Left lobe of liver (tissue), 2 donors: ENCODE measurements at places on chromosomes 7 and 10.

- DNase-seq, result no peak
These were observed 23.6 kb upstream of the PRSS37 start for GRCh38 chr7:141864765-141865447.

DNA sequence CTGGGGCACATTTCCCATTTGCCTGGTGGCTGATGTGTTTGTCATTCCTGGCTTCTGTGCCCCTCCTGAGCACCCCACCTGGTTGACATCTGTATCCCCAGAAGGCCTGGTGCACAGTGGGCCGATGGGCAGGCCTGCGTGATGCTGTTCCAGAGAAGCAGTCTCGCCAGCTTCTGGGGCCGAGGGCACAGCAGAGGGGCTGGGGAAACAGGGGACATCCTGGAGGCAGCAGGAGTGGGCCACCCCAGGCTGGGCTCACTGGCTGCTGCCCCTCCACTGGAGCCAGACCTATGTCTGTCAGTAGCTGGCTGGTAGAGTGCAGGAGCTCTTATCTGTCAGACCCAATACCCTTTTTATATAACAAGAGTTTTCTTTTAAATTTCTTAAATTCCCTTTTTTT is 896 bp upstream of the MYL7 start:
- no peak for DNase-seq

GRCh38 chr10:21260066-21260465 is 265.4 kb downstream of the SKIDA1 start:
- DNase-seq, result no peak

GRCh38 chr7:10315881-10316280 is 657.8 kb upstream of the PHF14 start:
- DNase-seq, result no peak

DNA sequence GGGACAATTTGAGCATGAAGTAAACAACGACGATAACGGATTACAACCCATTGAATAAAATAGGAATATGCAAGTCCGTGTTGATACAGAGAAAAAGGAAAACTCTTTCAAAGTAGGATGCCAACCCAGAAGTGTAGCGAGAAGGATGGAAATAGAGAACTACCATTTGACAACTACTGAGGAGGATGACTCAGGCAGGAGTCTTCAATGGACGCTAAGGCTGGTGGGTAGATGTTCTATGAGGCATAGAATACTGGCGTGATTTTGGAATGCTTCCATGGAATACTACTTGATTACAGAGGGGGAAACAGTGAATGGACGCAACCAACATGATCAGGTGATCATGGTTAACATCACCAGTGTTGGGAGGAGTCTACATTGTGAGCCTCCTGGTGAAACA is 828 bp upstream of the CFAP70 start:
- no peak for DNase-seq

GRCh38 chr10:112247791-112248190 is 35.4 kb upstream of the TECTB start:
- DNase-seq, result no peak

DNA sequence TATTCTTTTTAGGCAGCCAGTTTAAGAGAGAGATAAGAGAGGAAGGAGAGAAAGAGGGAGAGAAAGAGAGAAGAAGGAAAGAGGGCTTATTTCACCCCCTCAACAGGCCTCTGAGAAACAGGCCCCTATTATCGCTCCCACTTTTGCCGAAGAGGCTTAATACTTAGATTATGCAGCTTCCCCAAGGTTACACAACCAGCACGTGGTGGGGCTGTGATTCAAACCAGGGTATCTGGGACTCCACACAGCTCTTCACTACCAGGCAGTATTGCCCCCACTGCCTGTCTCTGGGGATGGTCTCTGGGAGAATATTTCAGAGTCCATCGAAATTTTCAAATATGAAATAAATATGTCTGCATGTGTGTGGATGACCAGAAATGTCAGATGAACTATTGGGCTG is 3.0 kb downstream of the GIMAP1 start:
- no peak for DNase-seq

DNA sequence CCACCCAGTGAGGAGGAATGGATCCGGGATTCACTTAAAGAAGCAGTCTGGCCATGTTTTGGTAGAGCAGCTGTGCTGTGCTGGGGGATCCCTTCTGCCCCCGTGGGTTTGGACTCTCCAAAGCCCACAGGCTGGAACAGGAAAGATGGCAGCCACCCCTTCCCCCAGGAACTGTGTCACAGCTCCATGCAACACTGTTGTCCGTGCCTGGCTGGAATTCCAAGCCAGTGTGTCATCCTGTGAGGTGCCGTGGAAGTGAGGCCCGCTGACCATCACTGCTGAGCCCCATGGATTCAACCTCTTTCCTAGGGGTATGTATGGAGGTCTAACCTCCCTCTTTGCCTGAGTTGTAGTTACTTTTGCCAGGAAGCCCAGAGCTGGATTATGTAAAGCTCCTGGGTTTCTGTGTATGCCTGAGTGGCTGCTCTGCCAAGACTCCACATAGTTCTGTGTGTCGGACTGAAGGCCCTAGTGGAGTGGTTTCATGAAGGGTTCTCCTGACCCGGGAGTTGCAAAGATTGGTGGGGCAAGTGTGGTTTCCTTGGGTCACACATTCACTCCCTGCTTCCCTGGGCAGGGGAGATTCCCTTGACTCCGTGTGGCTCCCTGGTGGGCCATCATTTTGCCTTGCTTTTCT is 35.1 kb upstream of the PCGF5 start:
- DNase-seq, result no peak

- no peak for DNase-seq
These were observed 70.6 kb downstream of the MCMBP start for GRCh38 chr10:119801998-119802538.

DNA sequence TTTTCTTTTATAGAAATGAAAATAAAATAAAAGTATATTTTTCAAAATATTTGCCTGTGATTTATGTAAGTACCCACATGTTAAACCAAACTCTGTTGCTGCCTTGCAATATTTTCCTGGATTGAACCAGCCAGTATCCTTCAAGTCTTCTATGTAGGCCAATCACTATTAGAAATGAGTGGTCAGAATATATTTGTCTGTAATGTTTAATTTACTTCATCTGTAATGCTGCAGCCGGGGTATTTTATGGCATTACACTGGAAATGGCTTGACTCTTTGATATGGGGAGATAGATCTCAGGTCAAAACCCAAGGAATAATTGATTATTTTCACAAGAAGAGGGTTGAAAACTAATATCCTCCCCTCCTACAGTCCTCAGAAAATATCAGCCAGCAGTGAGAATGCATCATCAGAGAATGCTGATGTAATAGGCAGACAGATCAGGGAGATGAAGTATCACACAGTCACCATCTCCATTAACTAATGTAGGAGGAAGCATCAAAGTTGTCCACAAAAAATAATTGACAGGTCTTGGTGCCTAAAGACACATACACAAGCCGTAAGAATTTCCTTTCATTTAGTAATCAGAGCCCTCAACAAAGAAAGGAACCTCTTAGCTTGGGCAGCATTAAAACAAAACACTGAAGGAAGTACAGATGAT is 82.5 kb downstream of the VWDE start:
- DNase-seq, result no peak

DNA sequence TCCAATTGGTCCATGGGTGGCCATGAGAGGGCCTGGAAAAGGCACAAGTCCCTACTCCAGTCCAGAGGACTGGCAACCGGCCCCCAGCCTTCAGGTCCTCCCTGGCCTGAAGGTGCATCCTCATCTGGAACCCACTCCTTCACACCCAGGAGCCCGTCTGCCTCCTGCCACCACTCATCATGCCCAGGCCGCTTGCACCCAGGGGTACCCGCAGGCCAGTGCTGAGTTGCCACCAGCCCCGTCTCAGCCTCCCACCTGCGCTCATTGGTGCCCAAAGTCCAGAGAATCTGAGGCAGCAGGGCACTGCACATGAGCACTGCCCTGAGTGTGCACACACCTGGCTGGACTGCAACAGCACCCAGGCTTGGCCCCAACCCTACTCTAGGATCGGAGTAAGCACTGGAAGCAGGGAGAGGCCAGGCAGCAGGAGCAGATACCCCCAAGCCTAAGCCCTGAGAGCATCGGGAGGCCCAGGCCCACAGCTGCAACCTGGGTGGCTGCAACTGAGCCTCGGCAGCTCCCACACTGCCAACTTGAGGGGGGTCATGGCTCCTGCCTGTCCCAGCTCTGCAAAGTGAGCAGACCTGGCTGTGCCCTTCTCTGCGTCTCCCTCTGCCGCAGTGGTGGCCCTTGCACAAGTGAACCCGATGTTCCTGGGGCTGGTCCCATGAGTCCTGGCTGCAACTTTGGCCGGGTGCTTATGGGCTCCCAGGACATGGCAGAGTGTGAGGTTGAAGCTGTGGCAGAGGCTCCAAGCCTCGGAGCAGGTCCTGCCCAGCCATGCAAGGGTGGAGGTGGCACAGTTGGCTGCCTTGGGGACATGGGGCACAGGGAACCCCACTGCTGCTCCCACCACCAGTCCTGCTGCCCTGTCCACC is 44.3 kb downstream of the TCERG1L start:
- DNase-seq, result no peak

DNA sequence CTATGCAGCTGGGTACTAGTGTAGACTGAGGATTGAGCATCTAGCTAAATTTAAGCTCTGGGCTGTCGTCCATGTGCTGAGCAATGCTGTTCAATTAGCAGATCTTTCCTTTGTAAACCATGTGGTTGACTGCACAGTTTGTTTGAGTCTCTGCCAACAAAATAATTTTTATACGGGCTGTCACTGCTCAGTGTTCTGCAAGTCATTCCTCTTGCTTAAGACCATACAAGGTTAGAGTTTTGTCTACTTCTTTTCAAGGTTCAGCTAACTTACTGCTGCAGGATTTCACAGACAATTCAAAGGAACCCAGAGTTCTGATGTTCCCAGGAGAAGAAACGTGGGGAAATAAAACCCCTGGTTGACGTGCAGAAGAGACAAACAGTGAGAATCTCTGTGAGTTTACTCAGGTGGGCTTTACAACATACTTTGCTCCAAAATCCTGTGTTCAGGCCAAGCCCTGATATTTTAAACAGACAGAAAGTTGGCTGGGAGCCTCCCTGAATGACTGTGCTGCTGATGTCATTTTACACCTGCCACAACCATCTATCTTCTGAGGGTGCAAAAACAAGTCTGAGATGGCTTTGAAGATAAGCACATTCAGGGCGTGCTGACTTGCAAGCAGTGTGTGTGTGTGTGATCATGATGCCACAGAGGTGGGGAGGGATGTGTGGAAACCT is 177.1 kb upstream of the SVIL start:
- no peak for DNase-seq

DNA sequence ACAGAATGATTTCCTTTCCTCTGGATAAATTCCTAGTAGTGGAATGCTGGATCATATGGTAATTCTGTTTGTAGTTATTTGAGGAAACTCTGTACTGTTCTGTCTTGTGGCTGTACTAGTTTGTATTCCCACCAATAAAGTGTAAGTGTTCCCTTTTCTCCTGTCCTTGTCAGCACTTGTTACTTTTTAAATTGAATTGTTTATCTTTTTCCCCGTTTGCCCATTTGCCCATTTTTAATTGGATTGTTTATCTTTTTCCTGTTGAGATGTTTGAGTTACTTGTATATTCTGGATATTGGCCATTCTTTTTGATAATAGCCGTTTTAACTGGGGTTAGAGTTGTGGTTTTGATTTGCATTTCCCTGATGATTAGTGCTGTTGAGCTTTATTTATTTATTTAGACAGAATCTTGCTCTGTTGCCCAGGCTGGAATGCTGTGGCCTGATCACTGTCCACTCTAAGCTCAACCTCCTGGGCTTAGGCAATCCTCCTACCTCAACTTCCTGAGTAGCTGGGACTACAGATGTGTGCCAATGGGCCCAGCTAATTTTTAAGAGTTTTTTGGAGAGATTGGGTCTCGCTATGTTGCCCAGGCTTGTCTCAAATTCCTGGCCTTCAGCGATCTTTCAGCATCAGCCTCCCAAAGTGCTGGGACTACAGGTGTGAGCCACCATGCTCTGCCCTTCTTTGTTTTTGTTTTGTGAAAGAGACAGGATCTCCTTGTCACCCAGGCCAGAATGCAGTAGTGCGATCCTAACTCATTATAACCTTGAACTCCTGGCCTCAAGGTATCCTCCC is 23.0 kb downstream of the BMPR1A start:
- no peak for DNase-seq

DNA sequence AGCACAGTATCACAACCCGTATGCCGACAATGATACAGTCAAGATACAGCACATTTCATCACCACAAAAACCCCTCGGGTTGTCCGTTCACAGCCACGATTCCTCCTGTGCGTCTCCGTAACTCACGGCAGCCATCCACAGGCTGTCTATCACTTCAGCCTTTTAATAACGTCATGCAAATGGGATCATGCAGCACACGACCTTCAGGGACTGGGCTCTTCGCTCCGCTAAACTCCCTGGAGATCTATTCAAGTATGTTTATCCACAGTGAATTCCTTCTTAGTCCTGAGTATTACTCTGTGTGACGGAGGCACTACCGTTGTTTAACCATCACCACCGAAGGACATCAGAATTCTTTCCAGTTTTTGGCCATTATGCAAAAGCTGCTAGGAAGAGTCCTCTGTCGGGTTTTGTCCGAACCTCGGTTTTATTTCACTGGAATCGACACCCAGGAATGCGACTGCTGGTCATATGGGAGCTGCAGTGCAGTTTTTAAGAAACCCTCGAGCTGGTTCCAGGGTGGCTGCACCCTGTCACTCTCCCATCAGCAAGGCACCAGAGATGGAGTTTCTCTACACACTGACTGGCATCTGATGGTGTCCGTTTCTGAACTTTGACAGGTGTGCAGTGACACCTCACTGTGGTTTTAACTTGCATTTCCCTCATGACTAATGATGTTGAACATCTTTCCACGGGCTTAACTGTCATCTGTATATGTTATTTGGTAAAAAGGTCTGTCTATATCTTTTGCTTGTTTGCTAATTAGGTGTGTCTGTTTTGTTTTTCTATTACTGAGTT is 193.6 kb downstream of the MAD1L1 start:
- no peak for DNase-seq

GRCh38 chr10:102919992-102920739 is 2.1 kb downstream of the CNNM2 start:
- no peak for DNase-seq

DNA sequence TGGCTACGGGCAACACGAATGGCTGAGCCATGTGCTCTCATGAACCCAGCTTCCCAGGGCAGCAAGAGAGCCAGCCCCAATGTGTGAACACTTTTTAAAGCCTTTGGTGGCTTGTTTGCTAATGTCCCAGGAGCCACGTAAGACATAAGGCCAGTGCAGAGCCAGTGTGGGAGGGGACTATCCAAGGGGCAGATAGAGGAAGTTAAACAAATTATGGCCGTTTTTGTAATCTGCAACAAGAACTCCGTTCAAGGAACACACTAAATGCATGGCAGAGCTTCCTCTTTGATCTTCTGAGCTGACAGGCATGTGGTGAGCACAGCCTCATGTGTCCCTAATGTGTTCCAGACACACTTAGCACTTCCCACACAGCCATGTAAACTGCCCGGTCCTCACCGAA is 133.3 kb downstream of the TEX36 start:
- DNase-seq, result no peak
